Body of pancreas (tissue), 4 donors: ENCODE measurements at places on chromosomes 3 and 15. TPM values are rescaled to one million over a fixed set of nuclear protein-coding genes. Genes with fewer than 3 reads are reported as not detected.

CPNE4 gene
- not detected for total RNA-seq

SNX22 gene
- total RNA-seq: under 0.01 TPM

- peak; percentile 15 for DNase-seq
- H3K27ac ChIP-seq: peak overlapping the region; percentile 97
- peaks cover 21% of the 10 kb centered on the region for H3K4me1 ChIP-seq
Observed at GRCh38 chr3:136251511-136251910, 1.4 kb downstream of the PCCB start.

FOXL2NB gene
- not detected for total RNA-seq

ALPK3 gene
- total RNA-seq: 7.8 TPM

GRCh38 chr15:51121118-51121517 lies 26.4 kb upstream of the TNFAIP8L3 start:
- H3K4me3 ChIP-seq: no peak overlapping the region
- H3K27me3 ChIP-seq: no peaks in the 10 kb centered on the region
- H3K27ac ChIP-seq: no peak overlapping the region
- H3K4me1 ChIP-seq: no peaks in the 10 kb centered on the region

SLC27A2 gene
- 4.6 TPM for total RNA-seq

FBXW12 gene
- total RNA-seq: 3.4 TPM
